ENCODE measurements at places on chromosomes 5 and 9. TPM values are rescaled to one million over a fixed set of nuclear protein-coding genes. Genes with fewer than 3 reads are reported as not detected.

The DEPDC1B gene
- 38.6 TPM for total RNA-seq

The PKD2L2 gene
- total RNA-seq = not detected

The FABP6 gene
- not detected for total RNA-seq

The EGFLAM gene
- total RNA-seq = 0.17 TPM

The SV2C gene
- total RNA-seq = not detected

The CHSY3 gene
- total RNA-seq = 2.5 TPM
